ENCODE measurements at places on chromosomes 7 and 10.
A peak's percentile ranks its signal among the peaks of the same experiment; 100 is the strongest.

DNA sequence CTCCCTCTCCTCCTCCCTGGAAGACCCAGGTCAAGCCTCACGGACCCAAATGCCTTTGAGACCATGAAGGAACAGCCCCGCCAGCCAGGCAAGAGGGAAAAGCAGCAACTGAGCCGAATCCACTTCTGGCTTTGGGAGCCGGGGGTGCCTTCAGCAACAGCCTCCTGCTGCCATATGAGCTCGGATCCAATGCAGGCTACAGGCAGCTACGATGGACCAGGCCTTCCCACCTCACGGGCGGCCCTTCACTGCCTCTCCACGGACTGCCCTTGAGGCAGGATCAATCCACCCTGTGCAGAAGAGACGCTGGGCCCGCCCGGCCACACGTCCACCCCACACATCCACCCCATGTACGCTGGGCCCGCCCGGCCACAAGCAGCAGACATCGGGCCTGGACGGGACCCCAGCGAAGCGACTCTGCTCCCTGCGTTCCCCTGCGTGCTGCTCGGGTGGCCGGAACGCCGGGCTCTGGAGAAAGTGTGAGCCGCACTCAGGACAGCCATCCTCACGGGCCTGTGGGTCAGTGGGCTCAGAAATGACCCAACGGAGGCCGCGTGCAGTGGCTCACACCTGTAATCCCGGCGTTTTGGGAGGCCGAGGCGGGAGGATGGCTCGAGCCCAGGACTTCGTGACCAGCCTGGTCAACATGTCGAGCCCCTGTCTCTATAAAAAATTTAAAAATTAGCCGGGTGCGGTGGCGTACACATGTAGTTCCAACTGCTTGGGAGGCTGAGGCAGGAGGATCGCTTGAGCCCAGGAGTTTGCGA lies 82.0 kb downstream of the FOXL3 start:
- peak; percentile 16 for DNase-seq

- DNase-seq: no peak
Observed at GRCh38 chr7:104017001-104017400, 27.5 kb upstream of the RELN start.

- DNase-seq: no peak
Observed at GRCh38 chr10:108567899-108568752, 1355.2 kb downstream of the XPNPEP1 start.

DNA sequence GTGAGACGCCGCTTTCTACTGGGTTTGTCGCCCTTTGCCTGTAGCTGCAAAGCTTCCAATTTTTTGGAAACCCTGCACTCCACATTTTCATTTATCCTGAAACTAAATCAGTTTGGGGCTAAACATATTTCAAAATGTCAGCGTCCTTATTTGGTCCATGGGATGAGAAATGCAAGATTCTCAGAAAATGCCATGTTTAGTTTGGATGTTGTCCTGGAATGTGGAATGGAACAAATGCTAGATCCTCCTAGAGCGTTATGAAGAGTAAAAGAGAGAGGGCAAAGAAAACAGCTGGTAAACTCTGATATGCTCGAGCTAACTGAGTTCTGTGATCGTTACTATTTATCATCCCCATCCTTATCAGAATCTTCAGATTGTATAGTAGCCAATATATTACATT lies 236.9 kb downstream of the KLF6 start:
- no peak for DNase-seq

GRCh38 chr7:138204982-138205298 lies 128.7 kb downstream of the AKR1D1 start:
- no peak for DNase-seq

DNA sequence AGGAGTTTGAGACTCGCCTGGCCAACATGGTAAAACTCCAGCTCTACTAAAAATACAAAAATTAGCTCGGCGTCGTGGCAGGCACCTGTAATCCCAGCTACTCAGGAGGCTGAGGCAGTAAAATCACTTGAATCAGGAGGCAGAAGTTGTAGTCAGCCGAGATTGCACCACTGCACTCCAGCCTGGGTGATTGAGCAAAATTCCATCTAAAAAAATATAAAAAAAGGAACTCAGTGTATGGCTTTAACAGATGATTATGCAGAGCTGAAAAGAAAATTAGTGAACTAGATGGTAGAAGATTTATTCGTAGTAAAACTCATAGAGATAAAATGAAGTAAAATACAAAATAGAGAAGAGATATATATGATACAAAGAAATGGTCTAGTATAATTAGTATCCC lies 12.6 kb upstream of the CNOT4 start:
- no peak for DNase-seq

DNA sequence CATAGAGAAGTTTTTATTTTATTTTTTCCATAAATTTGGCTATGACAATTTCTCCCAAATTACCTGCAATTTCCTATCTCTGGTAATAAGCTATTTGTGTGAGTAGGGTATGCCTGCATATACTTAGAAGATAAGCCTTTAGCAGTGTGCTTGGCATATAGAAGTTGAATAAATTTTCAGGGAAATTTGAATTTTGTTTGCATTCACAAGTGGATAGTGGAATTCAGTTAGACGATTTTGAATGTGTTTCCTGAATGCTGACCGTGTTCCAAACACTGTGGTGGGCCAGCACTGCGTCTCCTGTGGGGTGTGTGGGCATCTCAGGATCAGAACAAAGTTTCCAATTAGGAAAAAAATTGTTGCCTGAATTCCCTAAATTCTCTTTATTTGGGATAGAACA lies 99.3 kb downstream of the PPP1R17 start:
- DNase-seq: no peak

- peak; percentile 50 for DNase-seq
Observed at GRCh38 chr7:142587578-142588191, 161.6 kb upstream of the PRSS1 start.

DNA sequence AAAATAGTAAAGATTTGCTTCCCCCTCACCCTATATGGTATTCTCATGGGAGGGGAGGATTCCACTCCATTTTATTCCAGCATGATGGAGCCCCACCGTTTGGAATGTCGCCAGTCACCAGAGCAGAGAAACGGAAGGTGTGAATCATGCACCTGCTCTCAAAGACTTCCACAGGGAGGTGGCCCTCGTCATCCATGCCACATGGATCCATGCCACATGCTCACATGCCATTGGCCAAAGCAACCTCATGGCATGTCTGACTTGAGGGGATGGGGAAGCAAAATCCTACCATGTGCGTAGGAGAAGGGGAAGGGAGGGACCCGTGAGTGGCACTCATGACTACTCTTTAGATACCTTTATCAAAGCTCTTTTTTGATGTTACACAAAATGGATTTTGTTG lies 256.0 kb downstream of the SKAP2 start:
- DNase-seq: peak; percentile 17

GRCh38 chr10:123434435-123435039 lies 231.6 kb upstream of the GPR26 start:
- DNase-seq: no peak

DNA sequence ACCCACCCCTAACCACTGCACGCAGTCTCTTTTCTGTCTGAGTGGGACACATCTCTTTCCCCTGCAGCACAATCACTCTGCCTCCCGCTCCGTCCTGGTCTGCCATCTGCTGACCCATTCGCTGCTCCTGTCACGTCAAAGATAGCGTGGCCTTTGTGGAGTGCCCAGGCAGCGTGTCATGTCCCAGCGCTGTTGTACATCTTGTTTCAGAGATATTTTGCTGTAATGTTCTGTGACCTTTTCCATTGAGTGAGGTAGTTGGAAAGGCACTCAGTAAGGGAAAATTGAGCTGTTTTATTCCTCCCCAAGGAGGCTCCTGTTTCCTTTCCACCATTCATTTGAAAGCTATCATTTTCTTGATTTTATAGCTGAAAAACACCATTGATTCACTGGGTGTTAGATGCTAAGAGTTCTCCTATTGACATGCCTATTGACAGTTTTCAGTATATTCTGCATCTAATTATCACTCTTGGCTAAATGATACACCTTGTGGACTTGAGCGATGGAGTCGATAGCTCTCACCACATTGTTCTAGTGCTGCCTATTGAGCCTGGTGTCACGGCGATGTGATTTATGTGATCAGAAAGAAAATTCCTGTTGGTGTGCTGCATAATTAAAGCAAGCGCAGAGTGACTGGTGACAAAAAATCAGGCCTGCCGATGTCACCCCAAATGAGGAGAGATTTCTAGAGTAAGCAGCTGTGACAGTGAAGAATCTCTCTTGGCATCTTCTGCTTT lies 372.6 kb downstream of the LRMDA start:
- DNase-seq: no peak

GRCh38 chr10:70260734-70261133 lies 23.1 kb downstream of the NPFFR1 start:
- DNase-seq: no peak

GRCh38 chr7:94250124-94250523 lies 144.6 kb upstream of the COL1A2 start:
- DNase-seq: no peak

- no peak for DNase-seq
Observed at GRCh38 chr7:4837041-4837802, 24.6 kb downstream of the PAPOLB start.

DNA sequence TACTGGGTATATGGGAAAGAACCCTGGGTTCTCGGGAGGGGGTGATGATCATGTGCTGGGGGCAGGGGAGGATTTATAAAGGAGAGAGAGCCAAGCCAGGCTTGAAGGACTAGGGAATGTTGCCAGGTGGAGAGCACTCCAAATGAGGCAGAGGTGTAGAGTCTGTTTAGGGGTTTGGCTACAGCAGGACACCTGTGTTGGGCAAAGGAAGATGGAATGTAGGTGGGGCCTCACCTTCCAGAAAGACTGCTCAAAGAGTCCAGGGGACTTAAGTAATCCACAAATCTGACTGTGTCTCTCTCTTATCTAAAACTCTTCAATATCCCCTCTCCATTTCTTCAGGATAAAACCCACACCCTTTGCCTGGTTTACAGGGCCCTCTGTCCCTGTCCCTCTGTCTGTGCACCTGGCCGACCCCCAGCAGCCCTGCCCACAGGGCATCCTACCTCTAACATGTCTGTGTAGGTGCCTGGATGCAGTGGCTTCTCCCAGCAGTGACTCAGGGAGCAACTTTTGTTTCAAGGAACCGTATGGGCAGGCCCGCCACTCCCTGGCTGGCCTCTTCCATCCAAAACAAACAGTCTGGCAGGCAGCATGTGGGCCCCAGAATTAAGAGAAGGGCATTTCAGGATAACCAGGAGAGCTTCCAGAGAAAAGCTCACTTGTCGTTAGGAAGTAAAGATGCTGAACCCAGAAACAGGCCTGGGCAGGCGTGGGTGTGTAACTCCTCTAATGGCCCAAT lies 10.6 kb upstream of the PLEKHA1 start:
- no peak for DNase-seq

DNA sequence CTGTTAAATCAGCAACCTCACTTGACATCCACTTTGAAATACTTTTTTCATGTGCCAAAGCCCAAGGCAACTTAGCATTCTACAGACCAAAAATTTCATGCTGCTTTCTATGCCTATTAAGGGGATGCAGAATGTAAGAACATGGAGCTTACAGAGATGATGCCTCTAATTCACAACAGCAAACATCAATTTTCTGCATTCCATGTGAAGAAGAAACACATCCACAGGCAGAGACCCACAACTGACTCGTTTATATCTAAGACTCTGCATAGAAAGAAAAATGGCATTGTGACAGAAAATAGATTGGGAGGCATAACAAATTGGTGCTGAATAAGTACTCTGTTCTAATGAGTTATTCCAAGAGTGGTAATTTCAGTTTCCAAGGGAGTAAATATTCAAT lies 107.6 kb downstream of the SGMS1 start:
- no peak for DNase-seq

DNA sequence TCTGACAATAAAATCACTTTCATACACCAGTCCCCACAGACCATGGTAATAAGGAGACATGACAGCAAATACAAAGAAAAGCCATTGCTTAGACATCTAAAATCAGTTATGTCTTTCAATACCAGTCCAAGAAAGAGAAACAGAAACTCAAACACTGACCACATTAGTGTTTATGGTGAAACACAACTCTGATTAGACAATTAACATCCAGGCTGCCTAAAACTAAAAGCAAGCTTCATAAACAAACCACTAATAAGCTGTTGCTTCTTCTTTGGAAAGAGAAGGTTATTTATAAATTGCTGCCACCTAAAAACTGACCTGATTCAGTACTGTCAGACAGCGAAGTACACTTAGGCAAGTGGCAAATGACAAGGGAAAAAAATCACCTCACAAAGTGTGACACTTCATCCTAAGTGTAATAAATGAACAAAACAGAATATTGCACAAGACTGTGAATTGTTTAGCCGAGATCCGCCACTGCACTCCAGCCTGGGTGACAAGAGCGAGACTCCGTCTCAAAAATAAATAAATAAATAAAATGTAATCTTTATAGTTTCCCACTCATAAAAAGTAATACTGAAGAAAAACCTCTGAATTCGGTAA lies 277.4 kb downstream of the PARD3 start:
- DNase-seq: no peak

DNA sequence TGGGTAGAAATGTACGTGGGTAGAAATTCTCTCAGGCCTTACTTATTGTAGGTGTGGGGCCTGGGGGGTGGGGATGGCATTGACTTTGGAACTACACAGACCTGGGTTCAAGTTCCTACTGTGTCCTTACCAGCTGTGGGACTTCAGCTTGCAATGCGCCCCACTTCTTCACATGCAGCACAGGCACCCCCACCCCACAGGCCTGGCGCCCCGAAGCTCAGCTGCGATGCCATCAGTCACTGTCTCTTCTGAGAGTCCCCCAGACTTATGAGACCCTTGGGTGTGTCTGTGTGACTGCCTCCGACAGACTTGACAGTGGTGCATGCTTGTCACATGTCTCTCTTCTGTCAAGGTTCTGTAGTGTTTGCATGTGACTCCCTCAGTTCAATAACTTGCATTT lies 3.1 kb upstream of the AP5Z1 start:
- no peak for DNase-seq

GRCh38 chr7:64878684-64879083 lies 24.4 kb upstream of the ZNF273 start:
- DNase-seq: peak; percentile 83

DNA sequence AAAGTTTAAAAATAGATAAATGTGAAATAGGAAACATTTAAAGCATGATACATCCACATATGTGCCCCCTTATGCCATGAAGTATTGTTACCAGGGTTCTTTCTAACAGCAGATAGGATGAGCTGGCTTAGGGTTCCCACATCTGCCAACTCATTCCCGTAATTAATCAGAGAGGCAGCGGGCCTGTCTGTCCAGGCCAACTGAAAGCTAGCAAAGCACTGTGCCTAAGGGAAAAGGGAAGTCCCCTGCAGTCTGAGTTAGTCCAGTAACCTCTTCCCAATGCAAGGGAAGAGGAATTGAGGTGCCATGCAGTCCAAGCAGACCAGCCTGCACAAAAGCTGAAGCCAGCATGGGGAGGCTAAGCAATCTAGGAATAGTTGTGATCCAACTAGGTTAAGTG lies 18.3 kb upstream of the ZC3HAV1L start:
- DNase-seq: no peak

- DNase-seq: peak; percentile 36
Observed at GRCh38 chr7:100190048-100190711, 12.5 kb downstream of the STAG3 start.

- no peak for DNase-seq
Observed at GRCh38 chr10:62830679-62831078, 14.5 kb upstream of the EGR2 start.

GRCh38 chr10:34131152-34131551 lies 683.9 kb downstream of the PARD3 start:
- DNase-seq: no peak

- DNase-seq: no peak
Observed at GRCh38 chr7:114365791-114366190, 48.8 kb upstream of the FOXP2 start.

- DNase-seq: no peak
Observed at GRCh38 chr7:90931986-90932916, 332.0 kb upstream of the FZD1 start.
